ENCODE measurements at places on chromosomes 6 and 20.

- DNase-seq = no peak
Measured at GRCh38 chr20:46213946-46214823, 94.1 kb downstream of the CDH22 start.

DNA sequence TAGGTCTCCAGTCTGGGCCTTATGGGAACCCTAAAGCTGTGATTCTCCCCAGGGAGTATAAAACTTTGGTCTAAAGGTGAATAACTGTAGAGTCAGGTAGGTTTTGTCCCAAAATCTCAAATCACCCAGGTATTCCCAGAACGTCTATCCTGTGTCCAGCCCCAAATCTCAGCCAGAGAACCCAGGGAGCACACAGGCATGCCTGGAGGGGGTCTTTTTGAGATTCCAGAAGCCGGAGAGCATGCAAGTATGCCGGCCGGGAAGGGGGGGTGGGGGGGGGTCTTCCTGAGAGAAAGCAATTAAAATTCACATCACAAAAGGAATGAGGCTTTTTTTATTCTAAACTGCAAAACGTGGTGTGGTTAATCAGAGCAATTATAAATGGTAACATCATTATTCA lies 210.0 kb downstream of the PTPRT start:
- DNase-seq = no peak

GRCh38 chr6:13425943-13426931 lies 61.2 kb downstream of the GFOD1 start:
- DNase-seq = peak; percentile 20

DNA sequence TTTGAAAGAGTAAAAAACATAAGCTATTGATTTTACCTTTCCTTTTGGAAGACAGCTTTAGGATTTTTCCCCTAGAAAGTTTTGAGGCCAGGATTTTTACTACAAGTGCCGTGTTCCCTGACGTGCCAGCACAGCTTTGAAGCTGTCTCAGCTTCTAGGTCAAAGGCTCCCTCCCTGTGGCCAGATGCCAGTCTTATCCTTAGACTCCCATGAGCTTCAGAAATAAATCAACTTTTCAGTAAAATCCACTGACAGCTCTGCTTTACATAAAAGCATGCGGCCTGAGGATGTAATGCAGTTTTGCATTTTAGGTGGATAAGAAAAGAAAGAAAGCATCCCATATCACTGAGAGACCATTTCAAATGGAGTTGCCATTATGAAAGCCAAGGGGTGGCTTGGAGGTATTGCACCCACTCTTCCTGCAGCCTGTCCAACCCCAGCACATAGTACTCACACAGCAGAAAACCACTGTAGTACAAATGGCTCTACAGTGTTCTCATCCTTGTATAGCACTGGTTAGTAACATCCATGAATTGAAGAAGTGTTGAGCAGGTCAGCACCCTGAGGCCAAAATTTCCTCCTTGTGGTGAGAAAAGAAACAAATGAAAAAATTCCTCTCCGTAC lies 15.2 kb upstream of the ATXN1 start:
- no peak for DNase-seq

DNA sequence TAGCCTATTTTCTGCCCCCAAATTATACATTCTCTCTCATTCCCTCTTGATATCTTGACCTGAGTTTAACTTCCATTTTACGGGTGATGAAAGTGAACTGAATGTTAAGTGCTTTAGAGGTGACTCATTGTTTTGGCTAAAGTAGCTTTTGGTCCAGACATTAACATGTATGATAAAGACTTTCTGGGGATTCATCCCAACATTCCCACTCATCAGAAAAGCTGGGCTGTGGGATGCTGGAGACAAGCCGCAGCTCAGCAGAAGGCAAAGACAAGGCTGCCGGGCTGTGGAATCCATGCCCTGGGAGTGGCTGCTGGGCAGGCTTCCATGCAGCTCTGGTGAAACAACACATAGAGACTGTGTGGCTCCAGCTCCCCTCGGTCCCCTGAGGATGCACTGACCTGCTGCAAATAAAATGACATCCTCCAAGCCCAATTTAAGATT lies 89.9 kb upstream of the SYNDIG1 start:
- no peak for DNase-seq

- no peak for DNase-seq
Measured at GRCh38 chr6:90907931-90908655, 321.2 kb upstream of the MAP3K7 start.

GRCh38 chr6:121645100-121645745 lies 209.8 kb downstream of the GJA1 start:
- DNase-seq = no peak

DNA sequence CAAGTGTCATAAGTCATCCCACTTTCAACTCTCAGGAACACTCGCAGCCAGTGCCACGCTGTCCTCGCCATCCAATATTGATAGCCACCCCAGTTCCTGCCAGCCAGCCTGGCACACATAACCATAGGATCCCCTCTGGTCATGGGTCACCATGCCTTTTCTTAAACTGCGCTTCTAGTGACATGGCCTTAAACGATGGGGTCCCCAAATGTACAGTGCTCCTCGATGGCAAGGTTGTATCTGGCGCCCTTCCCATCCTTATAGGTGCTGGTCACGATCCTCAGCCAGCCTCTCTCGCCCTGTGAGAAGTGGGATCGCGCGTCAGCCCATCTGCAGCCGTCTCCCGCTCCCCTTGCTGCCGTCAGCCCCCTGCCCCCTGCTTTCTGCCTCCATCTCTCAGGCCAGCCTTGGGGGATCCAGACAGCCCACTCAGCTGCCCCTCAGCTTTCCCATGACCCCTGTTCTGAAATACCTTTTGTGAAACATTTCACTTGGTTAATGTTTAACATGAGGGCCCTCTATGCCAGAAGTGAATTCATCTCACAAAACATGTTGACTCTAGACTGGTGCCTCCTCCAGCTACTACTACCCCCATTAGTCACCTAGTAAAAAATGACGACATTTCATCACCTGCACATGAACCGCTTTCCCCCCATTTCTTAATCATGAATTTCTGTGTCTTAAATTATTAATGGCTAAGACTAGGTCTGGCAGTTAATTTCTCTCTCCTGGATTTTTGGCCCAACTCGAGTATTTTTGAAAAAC lies 11.4 kb downstream of the CTSZ start:
- DNase-seq = no peak

DNA sequence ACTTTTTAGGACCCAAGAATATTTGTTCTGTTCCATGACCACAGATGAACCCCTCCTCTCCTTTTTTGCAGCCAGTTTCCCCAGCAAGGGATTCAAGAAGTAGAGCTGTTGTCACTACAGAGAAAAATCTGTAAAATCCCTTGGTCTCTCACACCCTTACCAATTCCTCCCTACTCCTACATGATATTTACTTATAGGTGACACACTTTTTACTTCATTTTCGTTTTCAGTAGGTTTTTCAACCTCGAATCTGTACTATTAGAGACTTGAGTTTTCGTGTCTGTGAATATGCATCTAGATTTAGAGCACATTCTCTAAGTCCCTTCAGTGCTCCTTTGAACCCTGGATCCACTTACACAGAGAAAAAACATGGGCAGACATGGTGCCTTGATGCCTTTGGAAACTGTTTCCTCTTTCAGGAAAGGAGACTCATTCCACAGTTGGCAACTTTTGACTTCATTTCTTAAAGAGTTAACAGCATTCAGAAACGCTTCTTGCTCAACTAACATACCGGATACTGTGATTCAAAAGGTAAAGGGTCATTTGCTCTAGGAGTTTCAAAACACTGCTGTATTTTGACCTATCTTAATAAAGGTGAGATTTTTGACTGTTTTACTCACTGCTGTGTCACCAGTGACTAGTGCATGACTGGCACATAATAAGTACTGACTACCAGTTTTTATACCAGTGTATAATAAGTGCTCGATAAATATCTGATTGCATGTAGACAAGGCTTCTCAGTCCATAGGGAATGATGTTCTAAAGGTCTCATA lies 50.6 kb downstream of the LAMA4 start:
- no peak for DNase-seq

Measured in BE2C (cell line).